ENCODE measurements at places on chromosomes 5 and 9.

DNA sequence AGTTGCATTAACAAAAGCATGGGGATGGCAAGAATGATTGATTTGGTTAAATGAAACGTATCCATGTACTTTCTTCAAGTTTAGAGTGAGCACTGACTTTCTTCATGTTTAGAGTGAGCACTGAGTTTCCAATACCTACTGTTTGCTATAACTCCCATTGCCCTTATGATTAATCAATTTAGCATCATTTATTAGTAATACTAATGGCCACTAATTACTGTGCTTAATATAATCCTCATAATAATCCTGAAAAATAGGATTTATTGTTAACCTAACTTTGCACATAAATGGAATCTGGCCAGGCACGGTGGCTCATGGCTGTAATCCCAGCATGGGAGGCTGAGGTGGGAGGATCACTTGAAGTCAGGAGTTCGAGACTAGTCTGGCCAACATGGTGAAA, 22.1 kb upstream of the GPR21 start:
- DNase-seq = no peak

GRCh38 chr5:65506961-65507360, 25.2 kb upstream of the ADAMTS6 start:
- no peak for DNase-seq

DNA sequence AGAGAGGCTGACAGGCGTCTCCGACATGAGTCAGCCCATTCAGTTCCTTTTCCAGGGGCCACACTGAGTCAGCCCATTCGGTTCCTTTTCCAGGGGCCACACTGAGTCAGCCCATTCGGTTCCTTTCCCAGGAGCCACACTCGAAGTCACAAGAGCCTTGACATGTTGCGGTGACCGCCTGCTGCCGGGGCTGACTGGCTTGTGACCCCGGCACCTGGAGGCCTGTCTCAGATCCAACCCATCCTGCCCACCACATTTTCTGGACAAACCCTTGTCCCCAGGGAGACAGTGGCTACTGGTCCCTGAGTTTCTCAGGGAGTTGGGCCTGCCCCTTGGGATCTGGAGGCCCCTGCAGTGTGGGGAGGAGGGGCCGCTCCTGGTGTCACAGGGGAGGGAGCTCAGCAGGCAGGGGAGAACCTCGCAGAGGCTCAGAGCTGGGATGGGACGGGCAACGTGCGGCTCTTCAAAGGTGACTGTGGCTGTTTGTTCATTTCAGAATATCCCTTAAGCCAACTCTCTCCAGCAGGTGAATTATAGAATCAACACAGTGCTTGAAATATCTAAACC, 40.5 kb upstream of the LPCAT1 start:
- DNase-seq = no peak

GRCh38 chr9:137191691-137192447, 3.4 kb downstream of the SSNA1 start:
- DNase-seq = no peak

DNA sequence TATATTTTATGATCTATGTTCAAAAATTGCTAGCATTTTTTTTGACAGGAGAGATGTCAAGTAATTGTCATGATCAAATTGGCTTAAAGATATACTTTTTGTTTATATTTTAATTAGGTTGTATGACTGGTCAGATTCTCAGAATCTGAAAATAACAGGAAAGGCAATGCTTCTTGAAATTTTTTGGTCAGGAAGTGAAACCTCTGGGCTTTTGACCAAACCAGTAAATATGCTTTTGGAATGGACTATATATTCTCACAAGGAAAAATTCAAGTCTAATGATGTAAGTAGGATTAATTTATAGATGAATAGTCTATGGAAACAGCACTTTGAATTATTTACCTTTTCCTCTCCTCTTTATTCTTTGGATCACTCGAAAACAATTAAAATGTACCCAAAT, 52.3 kb downstream of the SLF1 start:
- no peak for DNase-seq

- DNase-seq = no peak
Observed at GRCh38 chr5:65779643-65780042, 57.6 kb downstream of the NLN start.

DNA sequence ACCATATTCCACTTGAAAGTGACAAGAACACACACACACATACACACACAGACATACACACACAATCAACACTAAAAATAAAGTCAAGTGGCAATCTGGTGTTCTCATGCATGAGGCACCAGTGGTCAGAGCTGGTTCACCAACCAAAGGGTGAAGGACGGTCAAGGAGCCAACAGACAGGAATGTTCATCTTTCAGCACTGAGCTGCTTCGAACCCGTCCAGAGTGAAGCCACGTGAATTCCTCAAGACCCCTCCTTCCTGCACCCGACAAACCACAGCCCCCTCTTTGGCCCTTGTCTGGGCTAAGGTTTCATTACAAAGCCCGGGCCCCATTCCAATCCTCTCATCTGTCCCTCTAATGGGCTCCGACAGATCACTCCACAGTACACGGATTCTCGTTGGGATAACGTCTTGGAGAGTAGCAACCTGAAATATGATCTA, 84.5 kb upstream of the SMIM23 start:
- DNase-seq = no peak

DNA sequence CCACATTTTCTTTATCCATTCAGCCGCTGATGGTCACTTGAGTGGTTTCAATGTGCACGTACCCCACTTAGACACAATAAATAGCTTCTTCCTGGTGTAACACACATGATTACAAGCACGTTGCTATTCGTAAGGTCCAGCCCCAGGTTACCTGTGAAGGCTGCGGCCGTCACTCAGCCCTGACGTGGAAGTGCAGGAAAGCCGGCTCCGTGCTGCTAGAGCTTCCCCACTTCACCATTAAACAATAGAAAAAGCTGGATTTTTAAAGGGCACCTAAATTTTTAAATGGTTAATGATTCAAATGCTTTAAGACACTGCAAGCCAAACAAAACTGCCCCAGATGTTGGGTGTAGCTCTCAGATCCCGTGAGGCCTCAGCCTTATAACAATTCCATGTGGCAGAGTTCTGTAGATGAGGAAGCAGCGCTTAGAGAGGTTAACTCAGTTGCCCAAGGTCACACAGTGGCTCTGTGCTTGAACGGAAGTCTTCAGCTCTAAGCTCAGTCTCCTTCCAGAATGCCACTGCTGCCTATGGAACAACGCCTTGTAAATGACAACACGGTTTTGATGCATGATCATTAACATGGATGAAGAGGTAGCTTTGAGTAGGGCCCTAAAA, 125.7 kb downstream of the COL23A1 start:
- no peak for DNase-seq

- DNase-seq = no peak
Observed at GRCh38 chr5:133474851-133475590, 137.3 kb downstream of the FSTL4 start.

DNA sequence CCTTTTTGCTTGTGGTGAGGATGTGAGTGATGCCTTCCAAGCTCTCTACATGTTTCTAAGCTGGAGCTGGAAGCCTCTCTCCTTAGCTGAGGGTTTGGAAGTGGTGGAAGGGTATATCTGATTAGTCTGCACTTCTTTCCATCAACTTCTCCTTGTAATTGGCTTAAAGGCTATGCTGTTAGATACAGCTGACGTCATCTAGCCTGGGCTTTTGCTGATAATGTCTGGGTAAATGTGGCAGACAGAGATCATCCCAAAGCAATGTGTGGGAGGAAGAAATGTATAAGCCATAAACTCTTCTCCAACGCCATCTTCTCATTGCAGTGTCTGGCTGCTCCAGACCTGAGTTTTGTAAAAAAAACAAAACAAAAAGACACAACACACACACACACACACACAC, 29.3 kb downstream of the ZNF354C start:
- DNase-seq = no peak

DNA sequence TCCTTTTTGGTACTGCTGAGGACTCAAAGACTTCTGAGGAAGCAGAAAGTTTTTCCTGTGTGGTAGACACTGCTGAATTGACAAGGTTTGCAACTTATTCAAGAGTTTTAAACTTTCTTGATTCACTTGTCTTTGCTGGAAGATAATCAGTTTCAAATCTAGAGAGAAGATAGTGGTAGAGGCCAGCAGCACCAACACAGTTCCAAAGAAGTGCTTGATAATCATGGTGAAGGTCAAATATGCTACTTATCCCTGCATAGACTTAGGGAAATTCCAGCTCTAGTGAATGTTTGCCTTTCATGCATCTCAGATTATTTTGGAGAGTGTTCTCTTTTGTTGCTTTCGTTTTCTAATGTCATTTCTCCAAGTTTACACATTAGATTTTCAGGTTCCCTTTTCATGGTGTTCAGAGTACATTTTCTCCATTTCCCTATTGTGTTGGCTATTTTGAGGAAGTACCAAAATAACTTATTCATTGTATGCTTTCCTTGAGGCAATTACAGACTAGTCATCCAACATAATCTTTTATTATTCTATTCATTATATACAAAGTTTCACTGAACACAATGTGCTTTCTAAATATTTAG, 550 bp downstream of the IFNE start:
- DNase-seq = no peak

DNA sequence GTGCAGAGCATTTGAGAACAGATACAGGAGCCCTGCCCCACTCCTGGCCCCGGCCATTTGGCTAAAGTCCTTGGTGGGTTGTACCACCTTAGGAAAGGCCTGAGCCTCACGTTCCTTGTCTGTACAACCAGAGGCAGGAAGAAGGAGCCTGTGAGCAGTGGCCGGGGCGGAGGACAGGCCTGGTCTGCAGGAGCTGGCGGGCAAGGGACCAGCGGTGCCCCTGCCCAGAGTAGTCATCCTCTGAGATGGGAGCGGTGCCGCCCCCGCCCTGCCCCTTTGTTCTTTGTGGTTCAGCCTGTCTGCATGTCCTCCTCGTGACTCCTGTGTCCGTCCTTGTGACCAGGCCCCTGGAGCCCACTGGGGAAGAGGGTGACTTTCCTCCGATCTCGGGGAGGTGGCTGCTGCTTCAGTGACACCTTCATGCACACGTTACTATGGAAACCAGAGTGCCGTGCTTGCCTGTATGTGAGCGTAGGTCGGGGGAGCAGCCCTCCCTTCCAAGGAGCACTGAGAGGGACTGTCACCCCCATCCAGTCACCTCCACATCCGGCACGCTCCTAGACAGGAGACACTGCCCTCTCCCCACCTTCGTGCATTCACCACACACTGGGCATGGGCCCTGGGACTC, 42.9 kb downstream of the UNC5A start:
- DNase-seq = no peak

All from CD4-positive, alpha-beta memory T cell (primary cell).